ENCODE measurements at places on chromosomes 5 and 9.
A peak's percentile ranks its signal among the peaks of the same experiment; 100 is the strongest.

- DNase-seq: peak; percentile 34
Measured at GRCh38 chr5:168179192-168179593, 112.3 kb upstream of the WWC1 start.

GRCh38 chr5:170287532-170287931 lies 10.0 kb downstream of the LCP2 start:
- DNase-seq: no peak

GRCh38 chr9:130844044-130844451 lies 9.0 kb downstream of the ABL1 start:
- no peak for DNase-seq

DNA sequence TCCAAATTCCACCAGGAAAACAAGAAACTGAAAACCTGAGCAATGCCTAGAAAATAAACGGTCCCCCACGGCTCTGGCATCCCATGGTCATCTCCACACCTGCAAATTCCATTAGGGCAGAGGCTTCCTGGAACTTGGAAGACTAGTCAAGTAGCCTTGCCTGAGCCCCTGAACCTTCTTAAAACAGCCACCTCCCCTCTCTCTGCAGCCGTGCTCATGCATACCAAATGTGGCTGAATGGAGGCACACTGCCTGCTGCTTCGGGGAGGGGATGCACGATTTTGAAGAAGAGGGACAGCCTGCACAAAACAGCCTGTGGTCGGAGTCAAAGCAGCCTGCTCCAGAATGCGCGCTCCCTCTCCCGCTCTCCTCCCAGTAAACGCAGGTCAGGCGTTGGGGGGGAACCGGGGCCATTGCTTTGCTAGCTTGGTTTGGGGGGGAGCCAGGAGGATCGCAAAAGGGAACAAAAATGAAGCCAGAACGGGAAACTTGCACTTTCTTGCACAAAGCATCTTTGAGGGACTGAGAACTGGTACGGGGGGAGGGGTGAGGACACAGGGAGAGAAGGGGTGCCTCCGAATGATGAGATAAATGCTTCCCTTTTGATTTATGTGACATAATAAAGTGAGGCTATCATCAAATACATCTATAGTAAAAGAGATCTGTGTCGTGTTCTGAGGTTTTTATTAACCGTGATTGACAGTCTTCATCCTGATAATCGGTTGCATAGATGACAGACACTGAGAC lies at the start of gene TRPM3:
TRPM3 (minus strand) TSS at position 347 of the 747 bp plus-strand sequence; CDS start at position 80, 267 bp downstream.
- no peak for DNase-seq

DNA sequence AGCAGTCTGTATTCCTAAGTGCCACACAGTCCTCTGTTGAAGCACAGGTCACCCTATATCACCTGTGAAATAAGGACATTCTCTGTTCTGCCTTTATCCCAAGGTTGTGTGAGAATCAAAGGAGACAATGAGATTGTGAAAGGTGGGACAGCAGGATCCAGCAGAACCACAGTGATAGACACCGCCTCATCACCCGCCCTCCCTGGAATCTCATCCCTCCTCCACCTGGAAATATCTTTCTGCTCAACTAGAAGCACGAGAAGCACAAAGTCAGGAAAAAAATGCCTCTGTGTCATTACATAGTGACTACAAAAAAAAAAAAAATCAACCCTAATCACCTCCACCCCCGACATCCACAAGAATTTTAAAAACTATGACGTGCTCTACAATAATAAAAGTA lies 32.3 kb downstream of the KLHL3 start:
- DNase-seq: no peak

GRCh38 chr9:123033864-123034601 lies 566 bp downstream of the GPR21 start:
- DNase-seq: no peak

- peak; percentile 79 for DNase-seq
Measured at GRCh38 chr9:4277531-4277991, 22.3 kb downstream of the GLIS3 start.

DNA sequence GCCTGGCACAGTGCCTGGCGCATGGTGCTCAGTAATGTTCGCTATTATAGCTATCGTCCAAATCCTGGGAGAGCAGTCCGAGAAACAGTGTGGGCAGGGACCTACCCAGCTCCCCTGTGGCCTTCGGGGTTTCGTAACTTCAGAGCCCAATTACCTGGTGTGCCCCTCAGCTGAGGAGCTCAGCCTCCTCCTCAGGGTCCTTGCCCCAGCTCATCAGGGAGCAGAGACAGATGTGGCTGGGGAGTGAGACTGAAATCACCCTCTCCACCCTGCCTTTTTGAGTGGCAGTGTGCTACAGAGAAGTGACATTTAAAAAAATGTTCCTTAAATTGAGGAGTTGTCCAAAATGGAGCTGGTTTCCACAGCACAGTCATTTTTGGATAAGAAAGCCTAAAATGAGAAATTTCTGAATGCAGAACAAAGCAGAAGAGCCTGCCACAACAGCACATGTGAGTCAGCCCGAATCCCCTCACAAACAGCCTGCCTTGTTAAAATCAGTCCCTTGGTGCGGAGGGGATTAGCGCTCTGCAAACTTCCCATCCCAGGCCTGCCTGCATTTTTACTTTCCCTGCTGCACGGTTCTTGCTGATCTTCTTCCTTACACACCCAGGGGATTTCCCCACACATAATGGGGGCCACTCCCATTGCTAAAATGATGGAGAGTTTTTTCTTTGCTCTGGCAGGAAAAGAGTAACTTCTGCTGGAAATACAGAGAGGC lies 78.1 kb upstream of the PITX1 start:
- peak; percentile 59 for DNase-seq

DNA sequence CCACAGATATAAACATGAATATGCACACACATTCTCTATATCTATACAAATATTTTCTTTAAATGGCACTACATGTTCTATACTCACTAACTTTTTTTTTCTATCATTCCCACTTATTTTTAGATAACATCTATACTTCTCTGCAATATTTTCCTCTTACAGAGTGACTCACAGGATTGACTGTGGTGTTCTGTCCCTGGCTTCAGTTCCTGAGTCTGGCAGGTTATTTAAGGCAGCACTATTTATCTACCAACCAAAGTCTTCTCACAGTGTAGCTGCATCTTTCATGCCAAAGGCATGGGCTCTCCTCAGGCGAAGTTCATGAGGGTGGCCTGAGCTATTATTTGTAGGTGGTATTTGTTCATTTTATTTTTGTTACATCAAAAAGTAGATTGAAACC lies 409.0 kb downstream of the PRR16 start:
- no peak for DNase-seq

DNA sequence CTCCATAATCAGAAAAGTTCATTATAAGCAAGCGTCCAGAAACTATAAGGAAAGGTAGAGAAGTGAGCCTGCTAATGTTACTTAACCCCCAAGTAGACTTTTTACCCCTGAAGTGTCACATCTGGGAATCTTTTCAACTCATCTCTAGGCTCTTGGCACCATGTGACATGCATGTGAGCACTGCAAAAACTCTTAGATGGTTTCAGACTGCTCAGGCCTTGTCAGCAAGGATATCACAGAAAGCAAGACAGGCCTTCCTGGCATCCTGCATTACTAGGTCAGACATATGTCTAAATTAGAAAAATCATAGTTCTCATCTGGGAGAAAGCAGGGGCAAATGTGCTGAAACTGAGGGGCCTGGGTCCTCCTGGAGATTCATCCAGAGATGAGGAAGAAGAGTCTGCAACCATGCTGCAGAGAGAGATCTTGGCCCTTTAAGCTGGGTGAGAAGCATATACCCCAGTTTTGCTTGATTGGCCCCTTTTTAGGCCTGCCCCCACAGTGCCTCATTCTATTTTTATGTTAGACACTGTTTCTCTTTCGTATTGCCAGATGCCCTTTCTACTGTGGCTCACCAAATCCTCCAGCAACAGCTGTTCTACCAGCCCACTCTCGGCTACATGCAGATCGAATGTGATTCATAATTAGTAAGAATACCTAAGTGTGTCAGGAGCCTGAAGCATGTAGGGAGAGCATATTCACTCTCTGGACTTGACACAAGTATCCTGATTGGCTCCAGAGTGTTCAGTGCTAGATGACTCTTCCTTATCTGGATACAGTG lies 19.0 kb downstream of the TMEM8B start:
- DNase-seq: no peak

GRCh38 chr9:111502506-111502905 lies 18.3 kb upstream of the ECPAS start:
- DNase-seq: no peak

- no peak for DNase-seq
Measured at GRCh38 chr9:128414461-128414860, 6.2 kb upstream of the CERCAM start.

DNA sequence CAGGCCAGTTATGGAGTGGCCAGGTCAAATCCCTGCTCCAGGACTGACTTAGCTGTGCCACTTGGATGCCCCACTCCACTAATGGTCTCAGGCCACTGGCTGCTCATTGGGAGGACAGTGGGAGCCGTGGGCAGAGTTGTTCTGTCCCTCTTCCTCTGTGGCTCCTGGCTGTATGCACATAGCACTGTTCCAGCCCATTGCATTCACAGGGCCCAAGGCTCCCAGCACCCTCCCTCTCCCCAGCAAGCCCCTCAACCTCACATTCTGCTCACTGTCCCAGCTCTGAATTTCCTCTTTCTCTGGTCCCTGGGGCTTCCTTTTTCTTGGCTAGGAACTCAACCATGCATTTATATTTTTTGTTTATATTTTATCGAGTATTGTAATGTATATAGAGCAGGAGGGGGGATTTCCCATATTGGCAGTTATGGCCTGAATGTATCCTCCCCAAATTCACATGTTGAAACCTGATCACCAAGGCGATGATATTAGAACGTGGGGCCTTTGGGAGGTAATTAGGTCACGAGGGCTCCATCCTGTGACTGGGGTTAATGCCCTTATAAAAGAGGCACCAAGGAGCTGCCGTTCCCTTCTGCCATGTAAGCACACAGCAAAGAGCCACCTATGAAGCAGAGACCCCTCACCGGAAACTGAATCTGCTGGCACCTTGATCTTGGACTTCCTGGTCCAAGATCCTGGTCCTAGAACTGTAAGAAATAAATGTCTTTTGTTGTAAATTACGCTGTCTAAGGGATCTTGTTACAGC lies 17.0 kb upstream of the MVB12B start:
- no peak for DNase-seq

- peak; percentile 41 for DNase-seq
Measured at GRCh38 chr9:112629671-112630485, 88.0 kb downstream of the INIP start.

- DNase-seq: no peak
Measured at GRCh38 chr9:79762070-79762469, 190.3 kb downstream of the TLE4 start.

DNA sequence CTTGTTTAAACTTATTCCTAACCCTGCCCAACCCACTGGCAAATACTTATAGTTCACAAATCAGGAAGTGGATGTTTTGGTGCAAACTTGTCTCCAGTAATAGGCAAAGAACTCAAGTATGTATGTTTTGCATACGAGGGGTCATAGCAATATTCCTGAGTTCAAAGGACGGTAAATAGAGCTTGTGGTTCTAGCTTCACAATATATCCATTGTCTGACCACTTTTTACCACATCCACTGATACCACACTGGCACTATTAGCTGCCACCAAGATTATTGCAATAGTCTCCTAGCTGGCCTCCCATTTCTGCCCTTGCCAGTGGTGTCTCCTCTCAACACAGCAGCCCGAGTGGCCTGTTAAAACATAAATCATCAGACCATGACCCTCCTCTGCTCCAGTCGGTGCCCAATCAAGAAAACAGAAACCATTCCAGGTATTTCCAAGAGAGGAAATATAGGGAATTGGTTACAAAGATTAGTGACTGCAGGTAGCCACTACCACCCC lies 17.0 kb downstream of the GRXCR2 start:
- DNase-seq: no peak

- no peak for DNase-seq
Measured at GRCh38 chr5:6182271-6182815, 196.0 kb downstream of the MED10 start.

- no peak for DNase-seq
Measured at GRCh38 chr9:108674766-108675530, 180.8 kb downstream of the ACTL7B start.

DNA sequence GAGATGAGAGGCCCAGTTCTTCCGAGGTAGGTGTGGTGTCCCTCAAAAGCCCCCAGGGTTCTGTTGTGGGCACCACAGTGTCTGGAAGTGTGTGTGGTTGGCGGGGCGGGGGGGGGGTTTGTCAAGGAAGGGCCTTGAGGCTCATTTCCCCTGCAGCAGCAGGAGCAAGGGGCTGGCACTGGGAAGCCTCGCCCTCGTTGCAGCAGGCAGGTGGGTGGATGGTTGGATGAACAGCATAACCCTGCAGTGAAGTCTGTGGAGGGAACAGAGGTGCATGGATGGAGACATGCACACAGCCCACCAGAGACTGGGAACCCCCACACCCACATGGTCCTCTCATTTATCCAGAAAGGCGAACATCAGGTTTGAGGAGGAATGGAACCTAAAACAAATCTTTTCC lies 2.0 kb upstream of the SPATA31E1 start:
- no peak for DNase-seq

DNA sequence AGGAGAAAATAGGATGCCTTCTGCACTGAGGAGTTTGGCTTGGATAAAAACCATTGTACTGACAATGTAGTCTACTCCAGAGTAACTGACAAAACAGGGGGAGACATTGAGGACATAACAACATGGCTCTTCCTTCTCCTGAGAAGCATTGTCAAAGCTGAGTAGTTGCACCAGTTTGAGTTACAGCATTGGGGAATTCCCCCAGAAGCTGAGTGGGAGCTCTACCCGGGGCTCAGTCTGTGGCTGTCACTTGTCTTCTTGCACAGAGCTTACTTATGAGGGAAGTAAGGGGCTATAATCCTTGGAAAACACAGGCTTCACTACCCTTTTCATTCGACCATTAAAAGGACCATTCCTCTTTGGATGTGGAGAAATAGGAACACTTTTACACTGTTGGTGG lies 21.2 kb downstream of the HSPB3 start:
- no peak for DNase-seq

GRCh38 chr5:93274291-93274690 lies 306.7 kb downstream of the NR2F1-AS1 start:
- peak; percentile 5 for DNase-seq

DNA sequence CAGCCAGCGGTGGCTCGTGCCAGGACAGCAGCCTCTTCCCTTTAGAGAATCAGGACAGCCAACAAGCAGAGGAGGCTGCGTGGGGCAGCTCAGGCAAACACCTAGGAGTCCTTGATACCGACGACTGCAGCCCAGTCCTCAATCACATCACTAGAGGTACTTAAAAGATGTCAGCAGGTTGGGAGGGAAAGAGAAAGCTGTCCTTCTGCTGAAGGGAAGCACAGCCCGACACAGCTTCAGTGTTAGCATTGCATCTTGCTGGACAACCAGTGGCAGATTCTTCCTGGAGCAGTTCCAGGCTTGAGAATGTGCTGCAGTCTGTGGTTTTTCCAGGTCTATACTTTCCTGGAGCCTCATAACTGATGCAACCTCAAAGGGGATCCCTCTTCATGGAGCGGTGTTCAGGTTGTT lies 230.5 kb downstream of the SYK start:
- DNase-seq: no peak

GRCh38 chr5:142215915-142216681 lies 107.5 kb downstream of the NDFIP1 start:
- peak; percentile 87 for DNase-seq

- no peak for DNase-seq
Measured at GRCh38 chr9:95584176-95584575, 67.4 kb upstream of the PTCH1 start.

GRCh38 chr5:962801-963200 lies 45.8 kb upstream of the NKD2 start:
- no peak for DNase-seq

- no peak for DNase-seq
Measured at GRCh38 chr9:13282998-13283397, 3.5 kb upstream of the MPDZ start.
